Coronary artery (tissue), 2 donors: ENCODE measurements at places on chromosomes 5 and 9.

GRCh38 chr5:168987543-168988300 lies 313.2 kb downstream of the SLIT3 start:
- DNase-seq = no peak

- DNase-seq = no peak
These were observed 80.5 kb downstream of the SMIM15 start for GRCh38 chr5:61081741-61082140.

DNA sequence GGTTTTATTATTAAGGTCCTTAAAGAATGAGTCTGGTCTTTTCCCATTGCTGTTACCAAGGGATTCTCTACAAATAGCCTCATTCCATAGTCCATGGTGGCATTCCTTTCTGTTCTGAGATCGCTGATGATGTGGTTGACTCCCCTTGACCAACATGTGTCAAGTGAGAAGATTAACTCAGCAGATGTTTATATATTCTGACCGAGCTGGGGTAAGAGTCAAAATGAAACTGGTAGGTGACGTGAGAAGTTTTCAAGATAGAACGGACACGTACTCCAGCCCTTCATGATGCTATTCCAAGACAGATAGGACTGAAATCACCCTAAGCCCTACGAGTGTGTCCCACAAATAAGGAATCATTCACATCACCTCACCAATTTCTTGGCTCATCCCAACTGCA lies 155.5 kb upstream of the WWC1 start:
- no peak for DNase-seq

- no peak for DNase-seq
These were observed 139.1 kb downstream of the PLPPR1 start for GRCh38 chr9:101167490-101168134.

GRCh38 chr5:181265092-181265671 lies 4.2 kb upstream of the TRIM52 start:
- no peak for DNase-seq

- DNase-seq = no peak
These were observed 106.0 kb downstream of the ADRB2 start for GRCh38 chr5:148932355-148932935.

DNA sequence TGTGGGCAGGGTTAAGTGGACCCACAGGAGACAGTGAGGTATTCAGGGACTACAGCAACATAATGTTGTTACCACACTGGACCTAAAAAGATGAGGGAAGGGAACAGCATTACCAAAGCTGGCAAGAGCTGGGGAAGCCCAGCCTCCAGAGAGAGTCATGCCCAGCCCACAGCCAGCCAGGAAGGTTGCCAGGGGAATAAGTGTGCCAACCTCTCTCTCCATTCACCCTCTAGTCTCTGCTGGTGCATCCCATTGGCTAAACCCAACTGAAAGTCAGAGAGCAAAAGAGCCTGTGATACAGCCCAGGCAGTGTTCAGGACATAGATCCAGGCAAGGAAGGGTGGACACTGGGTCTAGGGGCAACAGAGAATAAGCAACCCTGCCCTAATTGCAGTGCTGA lies 35.8 kb upstream of the AFAP1L1 start:
- no peak for DNase-seq

DNA sequence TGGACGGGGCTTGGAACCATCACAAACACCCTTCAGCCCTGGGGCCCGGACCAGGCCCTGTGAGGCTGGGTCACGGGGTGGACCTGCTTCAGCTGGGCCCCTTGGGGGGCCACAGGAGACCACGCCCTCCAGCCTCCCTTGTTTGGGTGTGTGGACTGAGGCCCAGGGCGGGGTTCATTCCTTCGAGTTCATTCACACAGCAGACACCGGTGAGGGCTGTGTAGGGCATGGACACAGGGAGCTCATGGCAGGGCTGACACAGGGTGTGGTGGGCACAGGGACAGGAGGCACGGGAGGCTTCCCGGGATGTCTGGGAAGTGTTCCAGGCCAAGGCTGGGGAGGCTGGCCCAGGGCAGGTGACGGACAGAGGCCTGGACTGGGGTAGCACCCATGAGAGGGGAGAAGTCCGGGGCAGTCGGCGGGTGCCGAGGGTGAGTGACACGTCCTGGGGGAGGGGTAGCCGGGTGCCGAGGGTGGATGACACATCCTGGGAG lies 8.9 kb downstream of the DNLZ start:
- DNase-seq = no peak

DNA sequence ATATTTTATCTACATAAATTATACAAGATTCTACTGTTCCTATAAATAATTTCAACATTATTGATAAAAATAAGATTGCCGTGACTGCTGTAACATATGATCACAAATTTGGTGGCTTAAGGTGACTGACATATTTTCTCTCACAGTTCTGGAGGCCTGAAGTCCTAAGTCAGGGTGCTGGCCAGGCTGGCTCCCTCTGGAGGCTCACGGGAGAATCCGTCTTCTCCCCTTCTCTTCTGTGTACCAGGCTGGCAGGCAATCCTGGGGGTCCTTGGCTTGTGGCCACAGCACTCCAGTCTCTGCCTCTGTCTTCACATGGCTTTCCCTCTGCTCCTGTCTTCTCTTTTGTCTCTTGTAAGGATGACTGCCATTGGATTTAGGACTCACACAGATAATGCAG lies 31.7 kb upstream of the IRX2 start:
- no peak for DNase-seq

GRCh38 chr5:145345511-145346287 lies 489.4 kb downstream of the PRELID2 start:
- DNase-seq = no peak

DNA sequence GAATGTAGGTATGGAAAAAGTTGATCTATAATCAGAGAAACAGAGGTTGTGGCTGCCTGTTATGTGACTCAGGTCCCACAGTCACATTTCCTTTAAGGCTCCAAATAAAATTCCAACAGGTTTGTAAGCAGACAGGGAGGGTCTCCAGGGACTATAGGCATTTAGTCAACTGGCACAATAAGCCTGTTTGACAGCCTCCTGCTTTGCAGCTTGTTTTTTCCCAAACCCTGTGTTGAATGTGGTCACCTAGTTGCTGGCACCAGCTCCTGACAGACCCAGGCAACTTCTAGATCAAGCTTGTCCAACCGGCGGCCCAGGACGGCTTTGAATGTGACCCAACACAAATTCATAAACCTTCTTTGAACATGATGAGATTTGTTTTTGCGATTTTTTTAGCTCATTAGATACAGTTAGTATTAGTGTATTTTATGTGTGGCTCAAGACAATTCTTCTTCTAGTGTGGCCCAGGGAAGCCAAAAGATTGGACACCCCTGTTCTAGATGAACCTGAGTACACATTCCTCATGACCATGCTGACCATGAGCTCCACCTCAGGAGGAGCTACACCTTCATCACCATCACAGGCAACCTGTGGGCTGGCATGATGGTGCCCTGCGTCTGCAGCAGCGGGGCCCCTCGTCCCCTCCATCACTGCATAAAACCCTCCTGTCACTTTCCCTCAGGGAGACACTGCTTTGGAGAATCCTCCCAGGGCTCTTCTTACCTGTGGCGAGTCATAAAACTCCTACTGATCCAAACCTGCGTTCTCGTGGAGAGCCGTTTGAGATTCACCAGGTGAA lies 15.7 kb upstream of the GRHPR start:
- DNase-seq = no peak

- no peak for DNase-seq
These were observed 323.8 kb upstream of the WWC1 start for GRCh38 chr5:167967494-167968177.

GRCh38 chr5:150648294-150649107 lies 8.0 kb downstream of the SYNPO start:
- DNase-seq = peak; percentile 70

GRCh38 chr5:146173597-146173996 lies 8.9 kb downstream of the LARS1 start:
- no peak for DNase-seq

DNA sequence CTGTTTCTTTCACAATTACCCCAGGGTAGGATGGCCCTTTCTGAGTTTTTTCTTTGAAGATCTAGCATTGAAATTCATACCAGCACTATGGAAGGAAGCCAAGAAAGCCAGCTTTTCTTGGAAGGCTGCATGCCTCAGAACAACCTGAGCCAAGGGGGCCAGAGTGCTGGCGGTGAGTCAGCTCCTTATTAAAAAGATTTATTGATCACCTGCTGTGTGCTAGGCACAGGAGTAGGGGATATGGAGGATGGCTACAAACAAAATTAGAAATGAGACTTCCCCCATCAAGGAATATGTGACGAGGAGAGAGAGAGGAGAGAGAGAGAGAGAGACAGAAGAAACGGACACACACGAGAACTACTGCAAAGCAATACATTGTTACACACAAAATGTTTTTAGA lies 184.6 kb upstream of the PUM3 start:
- no peak for DNase-seq

DNA sequence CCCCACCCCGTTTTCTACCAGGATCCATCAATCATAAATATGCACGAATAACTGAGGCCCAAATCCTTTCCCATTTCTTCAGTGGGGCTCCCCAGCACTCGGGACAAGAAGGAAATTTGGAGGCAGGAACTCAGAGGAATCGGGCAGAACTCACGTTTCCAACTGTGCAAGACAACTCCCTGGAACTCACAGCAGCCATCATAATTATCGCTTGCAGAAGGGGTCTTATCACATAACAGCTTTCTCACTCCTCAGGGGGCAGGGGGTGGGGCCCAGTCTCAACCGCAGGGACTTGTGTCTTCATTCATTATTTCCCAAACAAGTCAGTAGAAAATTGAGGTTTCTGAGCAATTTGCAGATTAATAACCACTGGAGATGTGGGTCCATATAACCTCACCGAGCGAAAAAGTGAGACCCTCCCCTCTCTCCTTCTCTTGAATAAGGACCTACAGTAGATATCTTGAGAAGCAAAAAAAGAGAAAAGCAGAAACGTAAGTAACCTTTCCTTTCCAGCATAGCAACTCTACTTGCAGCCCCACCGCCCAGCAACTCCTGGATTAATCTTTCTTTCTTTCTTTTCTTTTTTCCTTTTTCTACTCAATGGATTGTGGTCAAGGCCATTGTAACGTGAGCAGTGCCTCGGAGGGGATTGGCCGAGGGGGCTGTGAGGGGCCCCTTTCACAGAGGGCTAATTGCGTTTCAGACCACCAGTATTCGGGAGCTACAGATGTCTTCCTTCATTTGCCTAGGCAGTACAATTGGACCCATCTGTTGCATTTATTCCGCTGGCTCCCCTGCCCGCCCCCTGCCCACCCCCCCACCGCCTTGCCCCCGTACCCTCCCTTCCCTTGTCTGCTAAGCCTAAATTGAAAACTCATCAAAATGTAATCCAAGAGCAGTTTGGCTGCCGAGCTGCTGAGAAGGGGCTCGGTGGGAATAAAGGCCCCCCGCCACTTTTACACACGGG lies 24.7 kb upstream of the TIFAB start:
- peak; percentile 43 for DNase-seq

- DNase-seq = peak; percentile 70
These were observed 72.1 kb downstream of the LRSAM1 start for GRCh38 chr9:127523312-127523851.

GRCh38 chr5:171496456-171496855 lies 77.0 kb downstream of the FGF18 start:
- DNase-seq = no peak

DNA sequence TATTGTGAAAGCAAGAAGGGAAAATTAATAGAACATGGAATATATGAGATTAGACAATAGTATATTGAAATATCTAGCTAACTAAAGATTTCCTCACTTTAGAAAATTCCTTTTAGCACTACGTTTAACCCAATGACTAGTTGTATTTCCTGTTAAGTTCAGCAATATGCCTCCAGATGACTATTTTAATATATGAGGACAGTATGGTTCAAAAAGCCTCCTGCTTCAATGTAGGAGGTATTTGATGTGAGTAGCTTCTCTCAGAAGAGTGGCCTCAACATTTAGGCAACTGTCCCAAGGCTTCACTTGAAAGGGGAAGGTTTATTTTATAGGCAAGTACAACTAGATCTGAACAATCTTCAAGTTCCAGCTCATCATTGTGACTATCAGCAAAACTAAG lies 2.0 kb upstream of the MEF2C start:
- DNase-seq = no peak

GRCh38 chr9:114363424-114363823 lies 24.4 kb downstream of the AKNA start:
- DNase-seq = no peak

- DNase-seq = no peak
These were observed 783 bp upstream of the DNAH5 start for GRCh38 chr5:13945271-13945670.

- no peak for DNase-seq
These were observed 140.1 kb downstream of the COX7C start for GRCh38 chr5:86757824-86758223.

DNA sequence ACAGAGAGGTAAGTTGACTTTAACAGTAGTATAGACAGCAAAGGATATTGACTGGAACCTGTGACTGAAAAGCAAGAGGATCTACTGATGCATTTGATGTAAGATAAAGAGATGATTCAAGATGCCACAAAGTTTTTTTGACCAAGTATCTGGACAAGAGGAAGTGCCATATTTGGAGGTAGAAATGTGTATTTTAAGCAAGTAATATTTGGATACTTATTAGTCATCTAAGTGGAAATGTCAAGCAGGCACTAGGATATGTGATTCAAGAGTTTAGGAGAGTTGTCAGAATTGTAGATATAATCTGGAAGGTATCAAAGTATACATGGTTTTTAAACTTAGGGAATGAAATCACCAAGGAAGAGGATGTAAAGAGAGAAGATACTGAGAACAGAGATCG lies 686.1 kb upstream of the CHD1 start:
- no peak for DNase-seq

DNA sequence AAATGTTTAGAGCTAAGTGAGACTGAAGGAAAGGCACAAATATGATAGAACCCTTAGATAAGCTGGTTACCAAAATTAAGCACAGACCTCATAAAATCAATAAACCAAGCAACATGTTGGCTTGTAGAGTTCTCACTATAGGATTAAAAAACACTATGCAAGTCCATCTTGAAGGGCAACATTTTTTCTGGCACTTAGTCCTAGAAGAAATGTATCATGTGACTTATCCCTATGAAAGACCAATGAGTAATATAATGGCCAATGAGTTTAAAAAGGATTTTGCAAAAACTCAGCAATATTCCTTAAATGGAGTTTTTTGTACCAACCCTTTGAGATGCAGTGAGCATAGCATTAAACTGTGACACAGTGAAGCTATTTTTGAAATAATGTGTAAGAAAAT lies 216.3 kb upstream of the ADRA1B start:
- no peak for DNase-seq

- DNase-seq = no peak
These were observed 54.0 kb downstream of the CCDC171 start for GRCh38 chr9:15606643-15607472.

- DNase-seq = no peak
These were observed 21.3 kb downstream of the KCTD16 start for GRCh38 chr5:144191998-144192397.
